K562 (cell line): ENCODE measurements at places on chromosomes 1 and 21. TPM values are rescaled to one million over a fixed set of nuclear protein-coding genes. Genes with fewer than 3 reads are reported as not detected.

RHEX gene
- total RNA-seq = not detected in 2 replicates

MIXL1 gene
- total RNA-seq = not detected in 2 replicates

KRTAP21-2 gene
- not detected in 2 replicates for total RNA-seq

SRSF4 gene
- 93.1 and 93.2 TPM in 2 replicates for total RNA-seq

OR2AK2 gene
- not detected in 2 replicates for total RNA-seq

F3 gene
- 0.09 and 0.24 TPM in 2 replicates for total RNA-seq

CCDC185 gene
- total RNA-seq = not detected in 2 replicates

ZNF683 gene
- total RNA-seq = not detected in 2 replicates

RXFP4 gene
- not detected in 2 replicates for total RNA-seq

ANKRD65 gene
- total RNA-seq = not detected in 2 replicates

IFNAR2 gene
- 16.3 and 19.1 TPM in 2 replicates for total RNA-seq

SLC5A9 gene
- not detected in 2 replicates for total RNA-seq

TNFAIP8L2 gene
- total RNA-seq = 0.25 and 0.31 TPM in 2 replicates

DIRAS3 gene
- total RNA-seq = 31.6 and 37.0 TPM in 2 replicates

COL8A2 gene
- total RNA-seq = 0.04 and 0.09 TPM in 2 replicates

KRTAP7-1 gene
- total RNA-seq = not detected in 2 replicates

ASAP3 gene
- total RNA-seq = 27.6 and 31.2 TPM in 2 replicates

RPS27 gene
- 2,091 and 2,307 TPM in 2 replicates for total RNA-seq

RAB3B gene
- 0.34 and 0.47 TPM in 2 replicates for total RNA-seq

KRTAP10-1 gene
- not detected in 2 replicates for total RNA-seq

SPOCD1 gene
- total RNA-seq = 0.22 and 0.71 TPM in 2 replicates

CAPN8 gene
- total RNA-seq = not detected in 2 replicates

UMODL1 gene
- not detected in 2 replicates for total RNA-seq
